NCI-H345 (cell line): ENCODE measurements at places on chromosomes 12 and 14.

DNA sequence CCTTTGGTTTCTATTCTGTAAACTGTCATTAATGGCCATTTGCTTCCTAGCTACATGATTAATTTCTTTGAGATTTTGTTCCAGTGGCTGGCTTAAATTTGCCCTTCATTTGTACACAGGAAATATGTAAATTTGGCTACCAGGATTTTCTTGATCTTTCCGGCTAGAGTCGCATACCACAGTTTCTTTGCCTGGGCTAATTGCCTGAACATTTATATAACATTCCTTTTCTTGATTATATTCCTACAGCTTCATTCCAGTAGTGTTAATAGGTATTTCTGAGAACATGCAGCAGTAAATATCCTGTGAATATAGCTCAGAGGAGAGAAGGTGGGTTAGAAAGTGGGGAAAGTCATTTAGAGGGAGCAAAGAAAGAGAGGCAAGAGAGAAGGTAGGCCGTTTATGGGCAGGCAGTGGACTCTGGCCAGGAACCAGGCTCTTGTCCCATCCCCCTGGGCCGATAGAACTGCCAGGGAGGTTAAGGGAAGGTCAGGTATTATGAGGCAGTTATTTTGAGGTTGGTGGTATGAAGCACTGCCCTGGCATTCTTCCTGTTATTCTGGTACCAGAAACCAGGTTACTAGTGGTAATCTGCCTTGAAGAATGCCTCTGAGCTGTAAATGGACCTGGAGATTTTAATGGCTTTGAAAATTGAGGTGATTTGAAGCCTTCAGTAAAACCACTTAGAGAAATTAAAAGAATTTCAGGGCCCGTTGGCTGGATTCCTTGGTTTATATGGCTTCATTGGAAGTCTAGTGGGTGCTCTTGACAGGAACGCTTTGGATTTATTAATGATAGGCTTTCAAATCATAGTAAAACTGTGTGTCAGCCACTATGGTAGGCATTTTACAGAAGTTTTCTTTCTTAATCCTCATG is 4.4 kb downstream of the RNF10 start:
- DNase-seq = no peak

- no peak for DNase-seq
These were observed 156.5 kb upstream of the AMIGO2 start for GRCh38 chr12:47236109-47236714.

- no peak for DNase-seq
These were observed 1021.5 kb upstream of the TMEM132C start for GRCh38 chr12:127245437-127245836.

- no peak for DNase-seq
These were observed 53.5 kb downstream of the NUAK1 start for GRCh38 chr12:106085213-106085612.

- DNase-seq = peak; percentile 43
These were observed 9.6 kb upstream of the RPAP3 start for GRCh38 chr12:47715393-47715876.

- DNase-seq = no peak
These were observed 181.1 kb downstream of the SLC15A5 start for GRCh38 chr12:16096273-16096849.

DNA sequence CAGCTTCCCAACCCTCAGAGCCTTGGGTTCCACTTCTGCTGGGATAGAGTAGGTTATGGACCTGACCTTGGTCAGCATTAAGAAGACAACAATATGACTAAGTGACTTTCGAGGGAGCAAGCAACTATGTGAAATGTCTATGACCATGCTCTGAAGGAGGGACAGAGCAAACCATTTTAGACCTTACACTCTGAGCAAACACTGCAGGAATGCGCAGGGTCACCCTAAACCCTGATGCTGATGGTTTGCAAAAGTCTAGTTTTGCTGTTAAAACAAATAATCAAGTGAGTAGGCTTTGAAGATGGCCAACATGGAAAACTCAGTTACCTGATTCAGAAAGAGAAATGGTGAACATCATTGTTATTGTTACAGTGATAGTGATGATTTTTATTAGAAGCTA is 8.7 kb downstream of the ZCCHC8 start:
- DNase-seq = no peak

GRCh38 chr14:33908540-33909223 is 42.2 kb downstream of the EGLN3 start:
- DNase-seq = no peak

GRCh38 chr12:72338437-72338836 is 66.3 kb downstream of the TRHDE start:
- DNase-seq = no peak

GRCh38 chr12:98439981-98440581 is 75.3 kb upstream of the TMPO start:
- DNase-seq = no peak
